ENCODE measurements at places on chromosomes 3 and 15.
A peak's percentile ranks its signal among the peaks of the same experiment; 100 is the strongest.

- DNase-seq = no peak
These were observed 116.9 kb downstream of the SLC9A9 start for GRCh38 chr3:143731320-143731719.

DNA sequence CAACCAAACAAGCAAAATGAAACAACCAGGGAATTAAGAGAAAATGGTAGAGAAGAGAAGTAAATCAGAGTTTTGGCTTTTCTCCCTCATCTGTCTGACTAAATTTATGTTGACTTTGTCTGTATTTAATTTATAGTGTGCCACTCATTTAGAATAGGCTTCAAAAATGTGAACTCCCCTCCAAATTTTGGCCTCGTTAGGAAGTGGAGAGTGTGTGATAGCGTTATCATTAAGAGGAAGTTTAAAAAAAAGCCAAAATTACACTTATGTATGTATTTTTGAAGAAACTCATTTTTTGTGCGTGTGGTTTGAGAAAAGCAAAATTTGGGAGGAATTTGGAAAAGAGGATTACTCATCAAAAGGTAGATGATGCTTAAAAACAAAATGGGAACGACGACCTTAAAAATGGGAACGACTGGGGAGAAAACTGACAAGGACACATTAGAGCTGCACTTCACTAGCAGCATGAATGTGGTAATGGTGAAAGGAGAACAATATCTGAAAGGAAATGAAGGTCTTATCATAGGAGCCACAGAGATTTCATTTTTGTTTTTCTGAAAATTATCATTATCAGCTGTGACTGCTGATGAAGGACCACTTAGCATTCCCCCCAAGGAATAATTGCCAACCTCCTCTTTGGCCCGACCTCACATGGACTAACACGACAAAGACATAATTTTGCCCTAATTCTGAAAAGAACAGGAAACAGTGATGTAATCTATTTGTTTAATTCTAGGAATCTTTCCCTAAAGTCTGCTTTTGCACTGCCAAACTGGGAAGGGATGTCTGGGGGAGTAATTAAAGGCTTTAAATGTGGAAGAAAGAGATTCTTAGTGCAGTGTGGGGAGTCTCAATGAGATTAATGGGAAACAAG lies 163.2 kb upstream of the P2RY1 start:
- no peak for DNase-seq

DNA sequence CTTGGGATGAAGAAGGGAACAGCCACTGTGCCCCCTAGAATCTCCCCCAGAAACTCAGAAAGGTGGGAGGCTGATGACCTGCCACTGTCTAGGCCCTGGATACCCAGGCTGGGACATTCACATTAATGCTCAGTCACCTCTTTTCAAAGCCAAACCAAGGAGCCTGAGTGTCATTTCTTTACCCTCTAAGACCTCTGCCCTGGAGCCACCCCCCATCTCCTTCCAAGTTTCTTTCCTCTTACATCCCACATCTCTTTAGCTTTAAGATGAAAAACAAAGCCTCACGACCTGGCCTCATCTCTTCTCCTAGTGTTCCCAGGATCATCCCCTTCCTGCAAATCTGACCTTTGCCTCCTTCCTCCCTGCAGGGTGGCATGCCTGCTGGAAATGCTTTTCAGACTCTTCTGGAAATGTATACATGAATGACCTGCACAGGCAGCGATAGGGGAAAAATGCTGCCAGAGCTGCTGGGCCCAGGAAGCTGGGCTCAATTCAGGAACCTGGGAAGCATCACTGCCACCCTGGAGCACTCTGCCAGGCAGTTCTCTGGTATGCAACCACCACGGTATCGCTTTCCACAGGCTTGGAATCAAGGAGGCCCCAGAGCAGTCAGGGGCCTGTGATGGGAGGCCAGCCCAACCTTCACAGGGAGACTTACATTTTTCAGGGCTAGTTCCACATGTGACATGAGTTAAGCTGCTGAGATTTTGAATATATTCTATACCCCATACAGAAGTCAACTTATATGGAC lies 67.6 kb downstream of the DAPK2 start:
- DNase-seq = no peak

GRCh38 chr3:138694287-138695007 lies 85.9 kb downstream of the FAIM start:
- DNase-seq = no peak

- DNase-seq = no peak
These were observed 32.9 kb upstream of the TMEM115 start for GRCh38 chr3:50392101-50392715.

GRCh38 chr3:126550488-126551051 lies 8.2 kb downstream of the C3orf22 start:
- DNase-seq = no peak

DNA sequence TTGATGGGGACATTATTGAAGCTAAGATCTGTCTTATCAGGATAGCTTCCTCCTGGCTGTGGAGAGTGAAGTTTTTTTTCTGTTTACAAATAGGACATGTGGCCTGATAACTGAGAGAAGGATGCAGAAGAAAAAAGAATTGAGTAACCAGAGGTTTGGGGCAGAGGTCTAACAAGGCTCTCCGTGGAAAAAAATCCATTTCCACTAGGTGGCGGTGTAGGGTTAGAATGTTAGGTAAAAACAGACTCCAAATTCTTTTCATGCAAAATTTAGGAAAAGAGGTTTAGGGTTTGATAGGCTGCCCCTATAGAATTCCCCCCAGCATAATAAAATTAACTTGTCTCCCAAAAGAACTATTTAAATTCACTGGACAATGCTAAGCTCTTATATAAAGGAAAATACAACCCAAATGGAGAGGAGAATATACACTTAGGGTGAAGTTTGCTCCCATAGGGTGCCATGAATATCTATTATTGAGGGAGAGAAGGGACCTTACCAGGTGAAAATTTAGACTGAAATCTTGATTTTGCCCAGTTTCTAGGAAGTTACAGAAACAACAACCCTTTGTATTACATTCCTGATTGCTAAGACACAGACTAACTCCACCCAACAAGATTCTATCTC lies 1560.4 kb downstream of the OTOL1 start:
- DNase-seq = peak; percentile 38

- DNase-seq = no peak
These were observed 867.4 kb downstream of the ROBO1 start for GRCh38 chr3:78900426-78900825.

DNA sequence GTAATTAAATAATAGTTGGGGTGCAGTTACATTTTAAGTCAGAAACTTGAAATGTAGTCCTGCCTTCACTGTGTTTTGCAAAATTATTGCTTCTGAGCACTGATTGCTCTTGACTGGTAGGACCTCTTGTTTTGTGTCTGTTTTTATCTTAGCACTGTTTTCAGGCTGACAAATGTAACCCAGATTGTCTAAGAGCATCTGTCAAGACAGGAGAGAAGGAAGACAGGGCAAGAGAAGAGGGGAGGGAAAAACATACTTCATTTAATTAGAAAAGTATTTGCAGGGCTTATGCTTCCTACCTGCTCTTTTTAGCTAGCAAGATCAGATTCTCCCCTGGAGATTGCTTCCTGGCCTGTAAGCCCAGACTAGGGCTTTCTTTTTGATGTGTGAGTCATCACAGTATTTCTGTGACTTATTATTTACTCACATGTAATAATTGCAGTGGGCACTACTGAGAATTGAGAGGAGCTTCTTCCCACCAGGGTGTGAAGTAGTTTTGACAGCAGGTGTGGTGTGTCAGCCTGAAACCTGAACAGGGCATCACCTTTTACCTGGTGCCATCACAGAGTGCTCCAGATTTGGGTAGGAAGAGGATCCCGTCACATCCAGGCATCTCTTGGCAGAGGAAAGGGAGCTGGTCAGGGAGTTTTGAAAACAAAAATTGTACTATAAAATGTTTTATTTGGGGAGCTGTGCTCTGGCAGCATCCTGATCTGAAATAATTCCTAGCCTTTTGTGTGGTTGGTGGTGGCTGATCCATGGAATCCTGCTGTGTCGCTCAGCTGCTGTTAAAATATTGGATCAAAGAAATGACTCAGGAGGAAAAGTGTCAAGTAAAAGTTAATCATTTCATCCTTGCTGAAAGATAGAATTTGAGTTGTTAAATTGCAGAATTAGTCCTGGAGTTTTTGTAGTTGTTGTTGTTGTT lies 98.2 kb downstream of the TMEM108 start:
- DNase-seq = no peak

DNA sequence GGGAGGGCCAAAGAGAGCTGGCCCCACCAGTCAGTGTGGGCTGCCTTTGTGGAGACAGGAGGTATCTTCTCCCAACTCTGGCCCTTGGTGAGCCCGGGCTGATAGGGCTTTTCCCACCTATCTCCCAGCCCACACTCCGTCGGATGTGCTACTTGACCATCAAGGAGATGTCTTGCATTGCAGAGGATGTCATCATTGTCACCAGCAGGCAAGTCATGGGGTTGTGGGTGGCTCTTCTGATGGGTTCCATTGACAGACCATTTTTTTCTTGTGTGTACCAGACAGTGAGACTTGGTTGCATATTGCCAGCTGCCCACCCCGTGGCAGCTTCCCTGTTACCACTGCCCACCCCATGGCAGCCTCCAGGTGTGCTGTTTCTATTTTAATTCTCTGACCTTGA lies 3.3 kb downstream of the COPG1 start:
- no peak for DNase-seq

DNA sequence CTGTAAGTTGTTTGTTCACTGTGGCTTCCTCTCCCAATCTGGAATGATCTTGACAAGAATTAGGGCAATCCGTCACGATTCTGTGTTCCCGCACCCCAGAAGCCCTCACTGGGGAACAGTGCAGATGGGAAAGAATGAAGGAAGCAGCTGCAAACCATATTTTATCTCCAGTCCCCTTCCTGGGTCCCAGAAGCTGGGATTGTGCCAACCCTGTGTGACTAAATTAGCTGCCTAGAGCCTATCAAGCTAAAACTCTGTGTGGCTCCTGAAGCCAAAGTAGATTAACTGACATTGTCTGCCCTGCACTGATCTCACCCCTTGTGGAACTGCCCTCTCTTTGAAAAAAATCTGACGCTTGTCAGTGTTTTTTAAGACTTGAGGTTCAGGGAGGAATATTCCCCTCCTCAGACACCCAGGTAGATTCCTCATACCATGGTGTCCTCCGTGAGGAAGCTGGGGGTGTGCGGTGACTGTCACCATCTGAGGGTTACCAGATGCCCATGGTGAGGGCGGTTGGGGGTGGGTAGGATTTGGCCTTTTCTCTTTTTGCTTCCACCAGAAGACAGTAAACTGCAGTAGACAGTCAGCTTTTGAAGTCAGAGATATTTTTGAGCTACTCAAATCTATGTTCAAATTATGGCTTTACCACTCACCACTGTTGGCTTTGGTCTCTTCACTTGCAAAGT lies 358.3 kb upstream of the TPM1 start:
- DNase-seq = no peak

DNA sequence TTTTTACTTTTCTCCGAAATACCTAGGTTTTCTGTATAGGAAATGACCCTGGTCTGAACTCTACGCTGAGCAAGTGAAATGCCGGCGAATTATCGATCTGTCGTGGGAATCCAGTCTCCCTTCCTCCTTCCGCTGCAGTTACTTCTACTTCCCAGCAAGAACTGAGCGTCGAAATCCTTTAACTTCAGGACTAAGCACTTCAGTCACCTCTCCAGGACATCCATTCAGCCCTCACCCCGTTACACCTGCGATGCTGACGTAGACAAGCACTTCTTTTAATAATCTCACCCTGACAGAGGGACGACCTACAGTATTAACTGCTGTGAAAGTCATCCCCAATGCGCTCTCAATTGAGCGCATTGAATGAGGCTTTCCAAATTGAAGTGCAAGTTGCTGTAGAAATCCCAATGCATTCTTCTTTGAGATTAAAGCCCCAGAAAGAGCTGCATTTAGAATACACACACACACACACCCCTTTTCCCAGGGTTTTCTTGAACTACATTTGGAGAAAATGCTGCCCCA lies 1.3 kb downstream of the TOP2B start:
- DNase-seq = peak; percentile 47

DNA sequence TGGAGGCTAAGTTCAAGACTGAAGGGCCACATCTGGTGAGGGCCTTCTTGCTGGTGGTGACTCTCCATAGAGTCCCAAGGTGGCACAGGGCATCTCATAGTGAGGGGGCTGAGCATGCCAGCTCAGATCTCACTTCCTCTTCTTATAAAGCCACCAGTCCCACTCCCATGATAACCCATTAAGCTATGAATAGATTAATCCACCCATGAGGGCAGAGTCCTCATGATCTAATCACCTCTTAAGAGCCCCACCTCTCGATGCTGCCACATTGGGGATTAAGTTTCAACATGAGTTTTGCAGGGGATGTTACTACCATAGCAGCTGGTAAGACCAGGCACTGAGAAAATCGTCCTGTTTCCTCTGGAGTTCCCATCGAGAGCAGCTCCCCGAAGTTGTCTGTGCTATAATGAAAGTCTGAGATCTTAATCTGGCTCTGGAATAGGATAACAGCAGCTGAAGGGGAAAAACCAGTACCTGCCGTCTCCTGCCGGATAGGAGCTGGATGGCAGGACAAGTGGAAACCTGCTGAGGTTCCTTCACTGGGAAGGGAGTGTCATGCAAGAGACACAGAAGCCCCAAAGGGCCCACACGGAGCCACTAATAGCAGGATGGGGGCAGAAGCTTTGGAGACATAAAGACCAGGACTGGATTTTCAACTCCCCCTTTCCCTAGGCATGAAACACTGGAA lies 79.5 kb upstream of the EPHB3 start:
- no peak for DNase-seq

DNA sequence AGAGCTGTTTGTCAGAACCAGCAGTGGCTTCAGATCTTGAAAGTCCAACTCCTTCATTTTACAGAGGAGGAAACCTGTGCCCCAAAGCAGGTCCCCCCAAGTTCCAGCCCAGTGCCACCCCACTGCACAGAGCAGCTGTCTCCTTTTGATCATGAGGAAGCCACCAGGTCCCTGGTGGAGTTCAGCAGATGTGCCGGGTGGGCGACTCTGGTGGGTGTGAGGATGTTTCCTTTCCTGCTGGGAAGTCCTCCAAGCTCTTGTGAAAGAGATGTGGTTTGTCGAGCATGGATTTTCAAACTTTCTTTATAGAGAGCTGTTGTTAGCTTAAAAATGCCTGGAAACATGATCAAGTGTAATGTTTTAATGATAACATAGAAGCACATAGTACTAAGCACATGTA lies 52.0 kb downstream of the SMAD3 start:
- no peak for DNase-seq

GRCh38 chr15:63899193-63899592 lies 65.4 kb upstream of the HERC1 start:
- no peak for DNase-seq

GRCh38 chr3:139476348-139476747 lies at the start of gene RBP2:
TSS of gene RBP2 (minus strand) at chr3:139476516. CDS start at chr3:139476459, 57 bp downstream.
- DNase-seq = no peak

GRCh38 chr15:51260202-51260601 lies 78.2 kb downstream of the CYP19A1 start:
- no peak for DNase-seq

GRCh38 chr3:142945023-142945422 lies 18.5 kb downstream of the PAQR9 start:
- DNase-seq = no peak

- DNase-seq = no peak
These were observed 345.7 kb upstream of the TRIM42 start for GRCh38 chr3:140332131-140332530.

GRCh38 chr15:78842519-78842918 lies 30.2 kb upstream of the MORF4L1 start:
- DNase-seq = no peak
